ENCODE measurements at places on chromosomes 3 and 15. TPM values are rescaled to one million over a fixed set of nuclear protein-coding genes. Genes with fewer than 3 reads are reported as not detected.

GRCh38 chr15:33262306-33262705 is 48.5 kb upstream of the RYR3 start:
- DNase-seq = no peak

GRCh38 chr3:101828691-101829436 is 20.4 kb upstream of the NFKBIZ start:
- DNase-seq = peak; percentile 48

- DNase-seq = no peak
These were observed 37.1 kb downstream of the ADAMTS9 start for GRCh38 chr3:64650715-64651114.

ANKDD1A gene
- total RNA-seq = 31.8 TPM

NMNAT3 gene
- 23.9 TPM for total RNA-seq

PDZRN3 gene
- total RNA-seq = 30.8 TPM

Measured in testis (tissue), 5 donors.